NCI-H69 (cell line): ENCODE measurements at places on chromosomes 2 and 18.

- DNase-seq = no peak
Measured at GRCh38 chr2:290090-290722, 2.3 kb upstream of the ALKAL2 start.

DNA sequence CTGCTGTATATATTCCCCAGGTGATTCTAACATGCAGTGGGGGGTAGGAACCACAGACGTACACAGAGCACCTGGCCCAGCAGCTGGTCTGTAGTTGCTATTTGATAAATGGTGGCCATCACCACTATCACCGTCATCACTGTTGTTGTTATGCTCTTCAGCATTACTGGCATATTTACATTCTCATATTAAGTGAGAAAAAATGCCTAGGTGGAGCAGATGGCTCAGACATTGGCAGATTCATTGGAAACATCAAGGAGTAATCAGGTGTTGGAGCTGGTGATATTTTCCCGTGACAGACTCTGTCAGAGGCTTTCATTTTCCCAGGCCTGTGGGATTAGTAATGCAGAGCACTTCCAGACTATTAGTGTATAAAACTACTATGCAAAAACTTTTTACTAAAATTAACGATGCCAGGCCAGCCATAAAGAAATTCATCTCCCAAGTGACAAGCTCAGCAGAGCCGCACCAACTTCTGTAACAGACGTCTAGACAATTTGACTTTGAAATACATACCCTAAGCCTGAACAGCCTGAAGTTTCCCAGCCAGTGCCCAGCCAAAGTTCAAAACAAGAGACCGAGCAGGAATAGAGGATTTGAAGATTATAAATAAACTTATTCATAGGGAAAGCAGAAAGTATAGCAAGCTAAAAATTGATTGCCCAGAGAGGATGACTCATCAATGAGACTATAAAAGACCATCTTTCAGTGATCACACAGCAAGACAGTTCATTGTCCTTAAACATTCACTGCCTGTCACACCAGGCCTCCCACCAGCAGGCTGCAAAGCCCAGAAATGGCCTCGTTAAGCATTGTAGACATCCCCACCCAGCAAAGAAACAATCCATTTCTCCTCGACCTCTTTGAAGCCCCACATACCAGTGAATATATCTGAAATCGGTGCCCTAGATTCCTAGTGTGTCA is 247.4 kb upstream of the CHAC2 start:
- DNase-seq = peak; percentile 100

GRCh38 chr2:157725846-157726245 is 97.2 kb upstream of the ACVR1C start:
- DNase-seq = no peak

GRCh38 chr18:33424266-33424946 is 16.1 kb downstream of the CCDC178 start:
- no peak for DNase-seq

- peak; percentile 96 for DNase-seq
Measured at GRCh38 chr2:199455545-199456382, 2.0 kb downstream of the SATB2 start.

GRCh38 chr2:130936451-130936850 is 99.7 kb downstream of the ARHGEF4 start:
- no peak for DNase-seq

DNA sequence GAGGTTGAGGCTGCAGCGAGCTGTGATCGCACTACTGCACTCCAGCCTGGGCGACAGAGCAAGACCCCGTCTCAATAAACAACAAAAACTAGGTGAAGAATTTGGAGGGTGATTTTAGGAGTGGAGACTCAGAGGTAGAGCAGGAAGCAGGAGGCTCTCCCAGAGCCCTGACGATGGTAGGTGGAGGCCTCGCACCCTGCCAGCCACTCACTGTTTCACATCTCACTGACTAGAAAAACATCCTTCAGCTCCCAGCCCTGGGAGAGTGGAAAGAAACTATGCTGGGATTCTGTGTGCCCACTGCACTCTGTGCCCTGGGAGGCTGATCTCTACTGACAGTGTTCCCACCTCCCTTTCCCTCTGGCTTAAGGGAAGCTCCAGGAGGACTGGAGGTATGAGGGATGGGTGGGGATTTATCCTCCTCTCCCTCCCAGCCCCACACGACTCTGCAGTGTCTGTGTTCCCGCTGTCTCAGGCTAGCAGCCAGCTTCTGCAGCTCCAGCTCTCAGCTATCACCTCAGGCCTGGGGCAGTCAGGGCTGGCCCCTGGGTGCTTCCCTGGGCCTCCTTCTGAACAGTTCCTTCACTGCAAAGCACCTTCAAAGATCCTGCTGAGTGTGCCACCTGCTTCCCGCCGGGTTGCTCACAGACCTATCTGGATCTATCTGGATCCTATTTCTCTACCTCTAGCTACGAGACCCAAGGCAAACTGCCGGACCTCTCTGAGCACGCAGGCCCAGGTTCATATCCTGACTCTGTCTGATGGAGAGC is 9.6 kb downstream of the CIB4 start:
- DNase-seq = no peak

- DNase-seq = peak; percentile 72
Measured at GRCh38 chr18:74951165-74951760, 257.7 kb downstream of the PTGR3 start.

DNA sequence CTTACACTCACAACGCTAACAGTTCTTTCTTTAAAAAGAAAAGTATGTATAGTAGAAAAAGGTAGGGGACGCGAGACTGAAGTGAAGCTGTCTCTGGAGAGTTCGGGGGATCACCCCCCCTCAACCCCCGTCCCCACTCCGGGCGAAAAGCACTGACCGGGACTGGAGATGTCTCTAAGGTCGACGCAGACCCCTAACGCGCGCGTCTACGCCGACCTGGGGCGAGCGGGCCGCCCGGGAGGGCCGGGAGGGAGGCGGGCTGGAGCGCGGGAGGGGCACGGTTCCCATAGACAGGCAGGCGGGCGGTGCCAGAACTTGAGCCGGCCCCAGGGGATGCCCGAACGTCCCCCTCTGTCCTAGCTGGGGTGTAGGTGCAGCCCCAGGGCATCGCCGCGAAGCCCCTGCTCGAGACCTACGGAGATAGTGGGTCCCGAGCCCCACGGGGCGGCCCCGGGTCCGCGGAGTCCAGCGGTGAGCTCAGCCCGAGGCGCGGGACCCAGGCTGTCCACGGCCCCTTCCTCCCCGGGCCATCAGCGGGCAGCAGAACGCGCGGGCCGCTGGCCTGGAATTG is 82.2 kb downstream of the CHRNA1 start:
- peak; percentile 31 for DNase-seq

- DNase-seq = no peak
Measured at GRCh38 chr2:10977003-10977402, 65.3 kb downstream of the KCNF1 start.

GRCh38 chr2:60469536-60470317 is 83.7 kb downstream of the BCL11A start:
- no peak for DNase-seq

DNA sequence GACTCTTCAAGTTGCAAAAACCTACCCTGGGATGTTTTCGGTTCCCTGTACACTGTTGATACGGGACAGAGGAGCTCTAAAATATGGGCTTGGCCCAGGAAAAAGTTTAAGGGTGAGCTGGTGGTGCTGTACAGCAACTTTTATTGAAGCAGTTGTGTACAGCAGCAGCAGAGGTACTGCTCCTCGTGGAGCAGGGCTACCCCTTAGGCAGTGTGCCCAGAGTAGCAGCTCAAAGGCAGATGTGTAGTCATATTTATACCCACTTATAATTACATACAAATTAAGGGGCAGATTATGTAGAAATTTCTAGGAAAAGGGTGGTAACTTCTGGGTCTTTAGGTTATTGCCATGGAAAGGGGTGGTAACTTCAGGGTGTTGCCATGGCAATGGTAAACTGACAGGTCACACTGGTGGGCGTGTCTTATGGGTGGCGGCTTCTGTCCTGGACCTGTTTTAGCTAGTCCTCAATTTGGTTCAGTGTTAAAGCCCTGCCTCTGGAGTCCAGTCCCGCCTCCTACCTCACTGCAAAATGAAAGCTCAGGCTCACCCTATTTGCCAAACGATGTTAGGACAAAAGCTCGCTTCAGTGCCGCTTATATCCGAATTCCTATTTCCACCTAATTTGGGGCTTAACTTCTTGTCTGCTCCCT is 203.2 kb downstream of the ETAA1 start:
- DNase-seq = no peak

- DNase-seq = no peak
Measured at GRCh38 chr2:207724113-207724512, 12.7 kb downstream of the CCNYL1 start.

DNA sequence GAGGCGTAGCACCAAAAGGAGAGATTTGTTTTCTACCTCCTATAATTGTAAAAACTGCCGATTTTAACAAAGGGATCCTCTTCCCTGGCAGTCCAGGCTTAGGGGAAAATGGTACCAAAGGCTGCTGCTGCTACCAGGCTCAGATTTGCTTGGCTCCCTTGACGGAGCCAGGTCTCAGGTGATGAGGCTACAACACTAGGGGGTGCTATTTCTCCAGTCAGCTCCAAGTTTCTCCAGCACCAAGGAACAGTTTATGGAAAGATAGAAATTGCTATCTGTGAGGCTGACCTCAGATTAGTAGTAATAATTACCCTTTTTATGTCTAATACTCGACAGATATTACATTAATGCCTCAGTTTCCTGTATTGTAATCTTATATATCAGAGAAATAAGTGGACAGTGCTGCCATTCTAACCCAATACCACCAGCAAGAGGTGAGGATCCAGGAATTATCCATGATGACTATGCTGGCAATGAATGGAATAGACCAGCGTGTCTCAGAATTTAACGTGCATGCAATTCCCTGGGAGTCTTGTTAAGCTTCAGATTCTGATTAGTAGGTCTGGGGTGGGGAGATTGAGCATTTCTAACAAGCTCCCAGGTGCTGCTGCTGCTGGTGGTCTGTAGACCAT is 111.3 kb downstream of the ESCO1 start:
- DNase-seq = peak; percentile 72

DNA sequence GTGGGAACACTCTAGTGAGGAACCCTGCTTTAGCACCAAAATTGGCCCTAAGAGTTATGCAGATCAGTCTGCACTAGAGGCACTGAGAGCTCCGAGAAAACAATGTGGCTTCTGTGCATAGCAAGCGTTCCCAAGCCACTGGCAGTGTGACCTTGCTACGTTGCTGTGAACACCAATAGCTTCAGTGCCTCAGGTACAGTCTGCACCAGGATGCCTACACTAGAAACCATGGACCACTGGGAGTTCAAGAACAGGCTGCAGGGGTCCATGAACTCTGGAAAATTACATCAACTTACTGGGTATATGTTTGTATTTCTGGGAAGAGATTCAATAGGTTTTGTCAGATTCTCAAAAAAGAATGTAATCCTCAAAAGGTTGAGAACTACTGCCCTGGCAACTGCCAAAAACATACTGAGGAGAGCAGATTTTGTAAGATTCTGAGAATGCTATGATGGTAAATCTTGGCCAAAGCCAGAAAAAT is 18.3 kb upstream of the SP3 start:
- peak; percentile 42 for DNase-seq

- no peak for DNase-seq
Measured at GRCh38 chr18:36341944-36342343, 44.4 kb downstream of the FHOD3 start.
